Stimulated activated CD8-positive, alpha-beta memory T cell treated with anti-CD3 and anti-CD28 coated beads, Interleukin-15, amount 100 ng/mL, for 1 hour (primary cell): ENCODE measurements at places on chromosomes 5 and 9.

DNA sequence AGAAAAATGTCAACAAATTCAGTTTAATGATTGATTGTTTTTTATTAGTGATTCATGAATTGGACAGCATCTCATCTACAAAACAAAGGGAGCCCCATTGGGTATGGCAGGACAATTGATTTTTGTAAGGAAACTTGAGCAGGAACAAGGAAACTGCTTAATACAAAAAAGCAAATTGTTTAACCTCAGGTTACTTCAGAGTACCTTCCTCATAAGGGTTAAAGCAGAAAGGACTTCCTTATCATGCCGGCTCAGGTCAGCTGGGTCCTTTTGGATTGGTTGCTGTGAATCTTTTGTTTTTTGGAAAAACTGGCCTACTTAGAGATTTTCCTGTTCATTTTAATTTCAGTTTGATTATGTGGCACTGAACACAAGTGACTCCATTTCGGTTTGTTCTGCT is 211.8 kb downstream of the ARRDC3 start:
- no peak for DNase-seq

GRCh38 chr5:143170104-143170503 is 233.4 kb downstream of the NR3C1 start:
- DNase-seq = no peak

DNA sequence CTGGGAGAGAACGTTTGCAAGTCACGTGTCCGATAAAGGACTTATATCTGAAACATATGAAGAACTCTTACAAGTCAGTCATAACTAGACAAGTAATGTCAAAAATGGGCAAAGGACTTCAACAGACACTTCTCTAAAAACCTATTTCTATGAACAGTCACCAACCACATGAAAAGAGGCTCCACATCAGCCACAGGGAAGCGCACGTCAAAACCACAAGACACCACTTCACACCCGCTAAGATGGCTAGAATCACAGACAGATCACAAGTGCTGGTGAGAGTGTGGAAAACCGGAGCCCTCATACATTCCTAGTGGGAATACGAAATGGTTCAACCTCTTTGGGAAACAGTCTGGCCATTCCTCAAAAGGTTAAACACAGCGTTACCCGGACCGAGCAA is 11.5 kb upstream of the CARD9 start:
- DNase-seq = no peak

DNA sequence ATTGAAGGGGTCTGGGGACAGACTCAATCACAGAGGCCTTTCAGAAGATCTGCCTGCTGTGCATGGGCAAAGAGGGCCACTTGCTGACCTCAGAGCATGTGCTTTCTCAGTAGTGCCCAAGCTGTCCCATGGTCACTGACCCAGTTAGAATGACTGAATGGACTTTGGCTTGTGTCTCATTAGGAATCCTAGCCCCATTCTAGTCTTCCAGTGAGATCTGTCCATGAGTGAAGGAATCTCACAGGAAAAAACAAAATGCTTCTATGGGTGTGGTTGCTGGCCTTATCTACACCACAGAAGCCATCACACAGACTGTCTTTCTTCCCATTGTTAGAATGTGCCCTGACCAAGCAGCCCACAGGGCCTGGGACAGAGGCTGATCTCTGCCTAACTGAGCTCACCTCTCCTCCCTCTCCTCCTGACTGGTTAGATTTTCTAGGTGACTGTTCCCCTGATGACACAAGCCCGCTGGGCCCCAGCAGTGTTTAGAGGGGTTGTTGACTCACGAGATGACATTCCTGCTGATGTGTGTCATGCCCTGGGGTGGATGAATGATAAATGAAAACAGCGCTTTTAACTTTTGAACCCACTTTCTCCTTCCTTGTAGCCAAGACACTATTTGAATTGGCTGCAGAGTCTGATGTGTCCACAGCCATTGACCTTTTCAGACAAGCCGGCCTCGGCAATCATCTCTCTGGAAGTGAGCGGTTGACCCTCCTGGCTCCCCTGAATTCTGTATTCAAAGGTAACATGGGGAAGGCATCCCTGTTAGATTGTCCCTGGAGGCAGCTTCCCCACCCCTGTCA is 24.8 kb downstream of the TGFBI start:
- DNase-seq = no peak

- no peak for DNase-seq
These were observed 37.3 kb downstream of the DMGDH start for GRCh38 chr5:79032031-79032695.

DNA sequence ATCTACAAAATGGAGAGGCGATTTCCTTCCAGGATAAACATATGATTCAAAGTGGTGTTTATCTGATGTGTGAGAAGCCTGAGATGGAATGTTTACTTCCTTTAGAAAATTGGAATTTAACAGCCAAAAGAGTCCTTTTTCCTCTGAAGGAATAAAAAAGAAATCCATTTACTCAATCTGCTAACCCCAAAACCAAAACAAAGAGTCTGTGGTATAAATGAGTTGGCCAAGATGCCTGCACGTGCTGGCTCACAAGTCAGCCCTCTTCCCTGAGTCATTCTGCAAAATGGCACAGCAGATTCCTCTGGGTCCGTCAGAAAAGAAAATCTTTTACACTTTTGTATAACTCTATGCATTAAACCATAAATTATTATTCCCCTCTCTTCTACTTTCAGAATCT is 60.8 kb downstream of the EBF1 start:
- no peak for DNase-seq

- DNase-seq = no peak
These were observed 25.8 kb upstream of the COL15A1 start for GRCh38 chr9:98917746-98918487.

DNA sequence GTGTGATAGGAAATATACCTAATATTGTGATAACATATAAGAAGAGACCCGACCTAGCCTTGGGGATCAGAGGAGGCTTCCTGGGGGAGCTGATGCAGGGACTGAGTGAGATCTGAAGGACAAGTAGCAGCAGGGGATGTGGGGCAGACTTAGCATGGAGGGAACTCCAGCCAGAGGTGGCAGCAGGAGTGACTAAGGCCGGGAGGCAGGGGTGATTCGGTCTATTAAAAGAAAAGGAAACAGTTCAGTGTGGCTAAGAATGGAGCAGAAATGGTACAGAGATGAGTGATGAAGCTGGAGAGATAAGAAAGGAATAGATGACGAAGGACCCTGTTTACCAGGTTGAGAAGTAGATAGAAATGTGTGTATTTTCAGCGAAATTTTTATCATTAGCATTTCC is 408.8 kb downstream of the ENC1 start:
- no peak for DNase-seq

GRCh38 chr5:111746791-111747190 is 10.2 kb downstream of the NREP start:
- no peak for DNase-seq

GRCh38 chr5:122142480-122143164 is 13.3 kb downstream of the ZNF474 start:
- DNase-seq = no peak

DNA sequence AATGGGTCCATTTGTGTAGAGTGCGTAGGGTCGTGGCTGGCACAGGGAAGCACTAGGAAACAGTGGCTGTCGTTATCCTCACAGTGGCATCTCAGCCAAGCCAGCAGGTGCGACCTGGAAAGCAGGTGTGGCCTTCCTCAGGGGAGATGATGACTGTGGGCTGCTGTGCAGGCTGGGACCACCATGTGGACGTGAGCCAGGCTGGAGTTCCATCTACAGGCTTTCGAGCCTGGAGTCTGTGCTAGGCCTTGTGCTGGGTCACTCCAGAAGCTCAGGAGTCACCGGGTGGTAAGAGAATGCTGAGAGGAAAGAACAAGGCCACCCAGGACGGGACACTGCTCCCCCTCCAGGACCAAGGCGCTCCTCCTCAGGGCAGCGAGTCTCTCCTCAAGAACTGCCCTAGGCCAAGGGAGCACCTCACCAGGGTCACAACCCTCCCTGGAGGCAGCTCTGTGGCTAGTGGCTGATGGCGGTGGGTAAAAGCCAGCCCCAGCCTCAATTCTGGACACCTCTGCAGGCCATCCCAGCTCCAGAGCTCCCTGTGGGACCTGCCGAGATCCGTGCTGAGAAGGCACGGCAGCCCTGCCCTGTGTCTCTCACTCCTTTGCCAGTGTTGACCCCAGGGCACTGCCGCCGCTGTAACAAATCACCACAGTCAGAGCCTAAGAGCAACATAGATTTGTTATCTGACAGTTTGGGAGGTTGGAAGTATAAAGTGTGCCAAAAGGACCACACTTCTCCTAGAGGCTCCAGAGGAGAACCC is 36.0 kb downstream of the WHRN start:
- DNase-seq = no peak

DNA sequence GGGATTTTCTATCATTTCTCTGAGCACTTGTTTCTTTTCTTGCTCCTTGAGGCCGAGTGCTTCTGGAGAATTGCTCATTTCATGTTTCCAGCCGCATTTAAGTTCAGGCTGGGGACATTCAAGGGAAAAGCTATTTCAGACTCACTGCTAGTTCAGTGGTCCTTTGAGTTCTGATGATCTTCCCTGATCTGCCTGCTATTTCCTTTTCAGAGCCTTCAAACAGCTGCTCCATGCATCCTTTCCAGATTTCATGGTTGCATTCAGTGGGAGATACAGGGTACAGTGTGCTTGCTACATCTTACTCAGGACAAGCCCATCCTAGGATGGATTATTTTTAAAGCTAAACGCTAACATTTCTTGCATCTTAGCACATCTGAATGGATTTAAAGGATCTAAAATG is 14.7 kb downstream of the NDUFS4 start:
- no peak for DNase-seq

DNA sequence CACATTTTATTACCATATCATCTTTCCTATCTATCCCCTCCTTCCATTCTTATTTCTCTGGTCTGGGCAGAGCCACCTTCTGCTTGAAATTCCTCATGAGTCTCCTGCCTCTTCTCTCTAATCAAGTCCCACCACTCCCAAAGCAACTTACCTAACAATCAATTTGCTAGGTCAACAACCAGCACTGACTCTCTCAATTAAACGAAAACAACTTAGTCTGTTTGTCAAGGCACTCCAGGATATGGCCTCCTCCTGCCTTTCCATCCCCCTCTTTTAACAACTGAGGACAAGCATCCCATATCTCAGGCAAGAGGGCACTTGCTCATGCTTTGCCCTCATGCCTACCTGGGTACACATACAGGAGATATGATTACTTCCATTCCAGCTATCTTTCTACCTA is 47.4 kb downstream of the HCN1 start:
- DNase-seq = no peak

DNA sequence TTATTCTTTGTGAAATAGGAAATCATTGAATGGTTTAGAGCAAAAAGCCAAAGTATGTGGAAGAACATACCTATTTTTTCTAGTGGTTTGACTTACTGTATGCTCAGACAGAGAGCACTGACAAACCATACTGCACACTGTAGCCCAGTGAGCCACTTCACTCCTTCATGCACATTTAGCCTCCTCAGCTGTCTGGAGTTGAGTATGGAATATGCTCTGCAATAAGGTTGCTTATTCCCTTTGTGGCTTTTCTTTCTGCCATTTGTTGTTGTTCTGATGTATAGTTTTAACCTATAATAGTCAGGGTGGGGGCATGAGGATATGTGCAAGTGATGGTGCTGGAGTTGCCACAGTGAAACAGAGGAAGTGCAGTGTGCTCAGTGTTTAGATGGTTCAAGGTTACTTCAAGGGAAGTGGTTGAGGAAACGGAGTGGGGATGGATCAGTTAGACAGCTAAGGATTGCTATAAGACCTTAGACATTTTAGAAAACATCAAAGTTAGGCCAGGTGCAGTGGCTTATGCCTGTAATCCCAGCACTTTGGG is 100.7 kb downstream of the CDC42SE2 start:
- no peak for DNase-seq

- DNase-seq = no peak
These were observed 119.4 kb downstream of the GAS1 start for GRCh38 chr9:86827893-86828292.

DNA sequence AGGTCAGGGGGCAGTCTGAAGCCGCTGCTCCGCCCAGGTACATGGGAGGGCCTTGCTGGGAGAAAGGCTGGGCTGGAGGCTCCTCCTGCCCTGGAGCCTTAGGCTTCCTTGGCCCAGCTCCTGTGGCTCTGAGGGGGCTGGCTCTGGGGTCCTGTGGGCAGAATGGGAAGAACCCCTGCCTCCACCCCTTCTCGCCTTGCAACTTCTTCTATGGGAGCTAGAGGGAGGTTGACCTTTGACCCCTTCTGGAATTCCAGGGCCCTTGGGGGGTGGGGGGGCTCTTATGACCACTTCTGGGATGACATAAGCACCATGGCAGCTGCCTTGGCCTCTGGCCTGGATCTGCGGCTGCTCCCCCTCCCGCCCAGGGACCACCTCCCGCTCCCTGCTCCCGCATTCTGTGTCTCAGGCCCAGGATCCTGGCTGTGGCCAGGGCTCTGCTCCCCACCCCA is 32.2 kb downstream of the IER5L start:
- no peak for DNase-seq

- DNase-seq = no peak
These were observed 61.6 kb downstream of the CXXC5 start for GRCh38 chr5:139709582-139710318.

- DNase-seq = no peak
These were observed 314.4 kb downstream of the GADD45G start for GRCh38 chr9:89919171-89919681.

DNA sequence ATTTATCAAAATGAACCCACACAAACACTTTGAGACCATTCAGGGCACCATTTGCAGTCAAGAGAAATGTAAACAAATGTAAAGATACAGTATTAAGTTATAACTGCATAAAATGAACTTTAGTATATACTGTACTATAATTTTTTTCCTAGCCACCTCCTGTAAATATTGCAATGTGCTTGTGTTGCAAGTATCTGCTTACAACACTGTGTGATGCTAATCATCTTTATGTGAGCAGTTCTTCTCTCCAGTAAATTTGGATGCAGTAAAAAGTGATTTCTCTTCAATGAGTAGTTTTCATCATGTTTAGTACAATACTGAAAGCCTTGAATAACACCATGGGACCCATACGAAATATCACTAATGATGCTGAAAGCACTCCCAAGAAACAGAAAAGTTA is 9.4 kb downstream of the G3BP1 start:
- DNase-seq = no peak

GRCh38 chr9:114072184-114073140 is 5.6 kb downstream of the AMBP start:
- no peak for DNase-seq

GRCh38 chr5:135876146-135876545 is 19.5 kb downstream of the IL9 start:
- DNase-seq = no peak
